ENCODE measurements at places on chromosomes 1 and 21.

DNA sequence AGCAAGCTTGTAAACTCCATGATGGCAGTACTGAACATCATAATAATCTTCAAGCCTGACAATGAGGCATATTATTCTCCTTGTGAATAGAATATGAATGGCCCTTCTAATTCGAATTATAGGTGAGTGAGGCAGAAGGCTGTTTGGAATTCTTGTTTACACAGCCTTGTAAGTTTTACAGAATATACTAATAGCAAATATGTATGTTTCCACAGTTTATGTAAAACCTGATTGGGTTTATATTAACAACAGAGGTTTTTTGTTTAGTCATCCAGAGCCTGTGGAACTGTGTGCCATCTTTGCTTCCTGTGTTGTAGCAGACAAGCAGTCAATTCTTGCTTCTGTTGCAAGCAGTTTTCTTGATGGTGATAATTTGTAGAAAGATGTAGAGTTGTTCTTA, 8.0 kb downstream of the OSBPL9 start:
- DNase-seq = no peak

DNA sequence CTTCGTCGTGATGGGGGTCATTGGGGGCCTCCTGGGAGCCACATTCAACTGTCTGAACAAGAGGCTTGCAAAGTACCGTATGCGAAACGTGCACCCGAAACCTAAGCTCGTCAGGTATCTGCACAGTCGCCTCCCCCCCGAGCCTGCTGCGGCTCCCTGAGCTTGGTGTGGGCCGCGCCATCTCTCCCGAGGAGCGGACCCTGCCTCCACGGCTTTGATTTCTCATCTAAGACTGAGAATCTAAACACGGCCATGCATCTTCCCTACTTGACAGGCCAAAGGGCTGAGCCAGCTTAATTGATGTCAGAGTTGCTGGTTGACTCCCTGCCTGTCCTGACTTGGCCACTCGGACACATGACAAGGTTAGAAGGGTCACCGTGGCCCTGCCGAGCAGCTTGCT, 19.1 kb downstream of the NPPA start:
- DNase-seq = no peak

DNA sequence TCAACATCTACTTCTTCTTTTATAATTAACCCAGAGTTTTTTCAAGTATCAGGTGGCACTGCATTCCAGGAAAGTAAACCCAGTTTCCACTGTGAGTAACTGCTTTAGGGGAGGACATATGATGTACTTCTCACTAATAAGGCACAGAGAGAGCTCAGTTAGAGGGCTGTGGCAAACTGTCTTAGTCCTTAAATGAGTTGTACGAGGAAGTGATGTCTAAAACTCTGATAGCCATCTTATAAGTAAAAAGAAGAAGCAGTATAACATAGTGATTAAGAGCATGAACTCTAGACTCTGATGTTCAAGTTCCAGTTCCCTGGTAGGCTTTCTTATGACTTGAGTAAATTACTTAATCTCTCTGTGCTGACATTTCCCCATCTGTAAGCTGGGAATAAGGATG, 58.7 kb upstream of the PTGS2 start:
- peak; percentile 16 for DNase-seq

- no peak for DNase-seq
These were observed 75.0 kb upstream of the MACF1 start for GRCh38 chr1:39129514-39129913.

DNA sequence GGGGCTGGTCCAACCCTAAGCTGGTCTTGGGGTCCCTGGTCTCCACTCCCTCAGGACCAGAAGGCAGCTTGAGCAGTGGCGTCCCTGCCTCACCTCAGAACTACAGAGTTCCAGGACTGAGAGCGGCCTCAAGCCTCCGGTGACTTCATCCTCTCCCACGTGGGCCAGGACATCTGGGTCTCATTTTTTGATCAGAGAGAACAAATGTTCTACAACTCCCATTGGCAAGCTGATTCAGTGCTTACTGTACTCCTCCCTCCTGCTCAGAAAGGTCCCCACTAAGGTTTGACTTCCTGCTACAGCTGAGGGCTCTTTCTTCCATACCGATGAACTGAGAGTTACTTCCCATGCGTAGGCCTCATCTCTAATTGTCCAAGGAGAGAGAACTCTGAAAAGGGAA, 78.5 kb downstream of the PLXNA2 start:
- no peak for DNase-seq

GRCh38 chr1:234611847-234612351, 1.9 kb upstream of the IRF2BP2 start:
- no peak for DNase-seq

GRCh38 chr1:74995821-74996220, 138.4 kb upstream of the LHX8 start:
- DNase-seq = no peak

GRCh38 chr1:168065506-168065905, 71.2 kb downstream of the GPR161 start:
- DNase-seq = no peak

GRCh38 chr21:28310171-28310685, 682.4 kb downstream of the LTN1 start:
- no peak for DNase-seq

GRCh38 chr1:206737729-206738201, 32.8 kb upstream of the IL19 start:
- DNase-seq = no peak

- no peak for DNase-seq
These were observed 34.2 kb downstream of the RAP1GAP start for GRCh38 chr1:21634806-21635535.

DNA sequence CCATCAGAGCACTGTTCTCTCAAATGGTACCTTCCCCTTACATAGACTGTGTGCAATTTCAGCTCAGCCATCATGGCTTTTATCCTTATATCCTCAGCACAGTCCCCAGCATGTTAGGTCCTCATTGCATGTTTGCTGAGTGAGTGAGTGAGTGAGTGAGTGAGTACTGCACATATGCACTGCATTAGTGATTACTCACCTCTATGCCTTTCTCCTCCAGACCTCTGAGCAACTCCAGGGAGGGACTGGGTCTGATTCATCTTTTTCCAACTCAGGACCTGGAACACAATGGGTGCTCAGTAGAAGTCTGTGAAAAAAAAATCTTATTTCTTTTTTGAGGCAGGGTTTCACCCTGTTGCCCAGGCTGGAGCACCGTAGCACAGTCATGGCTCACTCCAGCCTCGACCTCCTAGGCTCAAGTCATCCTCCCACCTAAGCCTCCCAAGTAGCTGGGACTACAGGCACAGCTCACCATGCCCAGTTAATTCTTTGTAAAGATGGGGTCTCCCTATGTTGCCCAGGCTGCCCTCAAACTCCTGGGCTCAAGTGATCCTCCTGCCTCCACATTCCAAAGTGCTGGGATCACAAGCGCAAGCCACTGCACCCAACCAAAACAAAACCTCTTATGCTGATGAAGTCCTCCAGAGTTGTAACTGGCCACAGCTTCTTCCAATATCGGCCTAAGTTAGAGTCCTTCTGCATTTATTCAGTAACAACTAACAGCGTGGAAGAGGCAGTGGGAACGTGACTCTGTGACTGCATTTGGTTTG, 23.7 kb downstream of the RNU5D-1 start:
- no peak for DNase-seq

- no peak for DNase-seq
These were observed 106.7 kb upstream of the ADAR start for GRCh38 chr1:154714638-154715037.

GRCh38 chr1:46960250-46960649, 19.0 kb upstream of the CYP4A11 start:
- no peak for DNase-seq
